ENCODE measurements at places on chromosomes 3 and 15.

DNA sequence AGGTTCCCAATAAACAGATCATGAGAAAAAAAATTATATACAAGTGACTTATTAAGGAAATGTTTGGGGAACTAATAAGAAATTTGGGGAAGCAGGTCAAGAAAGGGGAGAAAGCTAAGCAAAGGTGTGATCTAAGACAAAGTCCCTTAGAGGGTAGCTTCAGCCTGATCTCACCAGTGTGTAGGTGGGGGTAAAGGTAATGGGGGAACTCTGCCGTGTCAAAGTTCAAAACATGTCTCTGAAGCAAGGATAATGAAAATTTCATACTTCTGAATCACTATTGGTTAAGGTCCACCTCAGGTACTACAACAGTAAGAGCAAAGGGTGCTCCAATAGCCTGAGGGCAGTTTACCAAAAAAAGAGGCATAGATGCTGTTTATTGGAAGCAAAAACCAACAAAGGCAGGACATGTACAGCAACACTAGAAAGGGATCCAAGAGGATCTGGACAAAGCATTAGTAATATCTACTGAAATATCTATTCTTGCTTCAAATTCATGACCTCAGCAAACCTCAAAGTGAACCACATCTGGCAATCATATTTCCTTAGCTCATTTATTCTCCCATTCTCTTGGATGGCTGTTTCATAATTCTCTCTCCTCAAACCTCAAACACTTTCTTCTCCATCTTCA is 6.9 kb downstream of the ACAD11 start:
- H3K27ac ChIP-seq, result no peak overlapping the region
- DNase-seq, result no peak
- no peaks in the 10 kb centered on the region for H3K27me3 ChIP-seq
- H3K36me3 ChIP-seq, result no peaks in the 10 kb centered on the region
- peaks cover 20% of the 10 kb centered on the region for H3K4me1 ChIP-seq
- no peak overlapping the region for H3K4me3 ChIP-seq

GRCh38 chr15:51096976-51097375 is 2.3 kb upstream of the TNFAIP8L3 start:
- H3K4me3 ChIP-seq, result no peak overlapping the region
- peaks cover 10% of the 10 kb centered on the region for H3K4me1 ChIP-seq

- peaks cover 3% of the 10 kb centered on the region for H3K27me3 ChIP-seq
- no peak for DNase-seq
Observed at GRCh38 chr3:180390313-180390712, 211.7 kb upstream of the TTC14 start.

- no peaks in the 10 kb centered on the region for H3K4me1 ChIP-seq
- no peak overlapping the region for H3K4me3 ChIP-seq
- no peaks in the 10 kb centered on the region for H3K27me3 ChIP-seq
- no peaks in the 10 kb centered on the region for H3K36me3 ChIP-seq
Observed at GRCh38 chr15:29337156-29337959, 67.7 kb upstream of the NSMCE3 start.

GRCh38 chr3:99879275-99879674 is 61.6 kb downstream of the CMSS1 start:
- no peaks in the 10 kb centered on the region for H3K27me3 ChIP-seq
- H3K27ac ChIP-seq, result no peak overlapping the region
- H3K36me3 ChIP-seq, result no peaks in the 10 kb centered on the region

DNA sequence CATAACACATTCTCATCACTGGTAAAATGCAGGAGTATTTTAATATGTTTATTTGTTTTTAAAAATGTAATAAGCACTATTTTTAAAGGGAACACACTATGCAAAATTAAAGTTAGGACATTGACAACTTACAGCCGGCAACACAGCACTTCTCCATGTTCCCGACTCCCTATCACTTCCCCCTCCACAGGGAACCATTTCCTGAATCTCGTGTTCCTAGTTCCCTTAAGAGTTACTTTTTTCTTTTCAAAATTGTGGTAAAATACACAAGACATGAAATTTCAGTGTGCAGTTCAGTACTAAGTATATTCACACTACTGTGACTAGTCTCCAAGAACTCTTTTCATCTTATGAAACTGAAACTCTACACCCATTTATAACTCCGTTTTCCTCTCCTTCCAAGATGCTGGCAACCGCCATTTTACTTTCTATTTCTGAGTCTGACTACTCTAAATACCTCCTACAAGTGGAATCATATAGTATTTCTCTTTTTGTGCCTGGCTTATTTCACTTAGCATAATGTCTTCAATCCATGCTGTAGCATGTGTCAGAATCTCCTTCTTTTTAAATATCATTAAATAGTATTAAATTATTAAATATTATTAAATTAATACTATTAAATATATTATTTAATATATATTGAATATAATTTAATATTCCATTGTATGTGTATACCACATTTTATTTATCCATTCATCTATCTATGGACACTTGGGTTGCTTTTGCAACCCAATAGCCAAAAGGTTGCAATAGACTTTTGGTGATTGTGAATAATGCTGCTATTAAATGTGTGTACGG is 25.9 kb upstream of the UBE2Q2 start:
- H3K27ac ChIP-seq, result no peak overlapping the region
- no peak for DNase-seq

- H3K27me3 ChIP-seq, result peaks cover 7% of the 10 kb centered on the region
- no peak overlapping the region for H3K27ac ChIP-seq
Observed at GRCh38 chr3:45381168-45381852, 7.1 kb upstream of the LARS2 start.

DNA sequence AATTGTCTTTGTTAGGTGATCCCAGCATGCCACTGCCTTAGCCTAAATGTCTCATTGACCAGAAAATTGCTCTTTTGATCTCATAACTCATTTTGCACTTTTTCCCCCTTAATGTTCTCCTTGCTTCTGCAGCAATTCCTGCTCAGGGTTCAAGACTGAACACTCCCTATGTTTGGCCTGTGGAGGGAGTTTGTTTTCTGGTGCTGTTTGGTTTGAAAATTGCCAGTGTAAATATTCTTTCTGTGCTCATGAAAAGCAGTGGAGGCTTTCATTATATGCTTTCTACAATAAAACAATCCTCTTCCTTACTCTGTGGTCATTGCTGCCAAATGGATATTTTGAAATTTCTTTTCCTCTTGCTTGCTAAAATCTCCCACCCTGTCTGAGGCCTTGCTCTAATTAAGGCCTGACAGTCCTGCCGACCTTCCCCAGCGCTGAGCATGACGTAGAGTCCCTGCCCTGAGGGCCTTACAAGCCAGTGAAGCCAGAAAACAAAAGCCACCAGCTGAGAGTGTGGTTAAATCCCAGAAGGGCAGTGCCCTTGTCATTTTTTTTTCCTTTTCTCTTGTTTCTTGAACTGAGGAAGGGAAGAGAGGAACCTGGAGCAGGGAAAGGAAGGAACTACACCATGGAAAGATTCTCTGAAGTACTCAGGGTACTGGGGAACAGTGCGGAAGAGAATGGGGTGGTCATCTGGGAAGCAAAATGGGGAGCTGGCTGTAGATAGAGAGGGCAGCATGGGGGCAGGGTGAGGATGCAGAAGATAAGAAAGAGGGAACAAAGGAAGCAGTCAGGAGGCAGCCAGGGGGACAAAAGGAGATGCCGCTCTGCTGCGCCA is 24.8 kb downstream of the ZBTB38 start:
- H3K27me3 ChIP-seq, result peaks cover 2% of the 10 kb centered on the region
- H3K27ac ChIP-seq, result no peak overlapping the region
- no peak for DNase-seq
- no peak overlapping the region for H3K4me3 ChIP-seq

GRCh38 chr3:35894735-35895134 is 255.4 kb downstream of the ARPP21 start:
- H3K4me1 ChIP-seq, result no peaks in the 10 kb centered on the region
- DNase-seq, result no peak
- no peaks in the 10 kb centered on the region for H3K27me3 ChIP-seq
- H3K4me3 ChIP-seq, result no peak overlapping the region

DNA sequence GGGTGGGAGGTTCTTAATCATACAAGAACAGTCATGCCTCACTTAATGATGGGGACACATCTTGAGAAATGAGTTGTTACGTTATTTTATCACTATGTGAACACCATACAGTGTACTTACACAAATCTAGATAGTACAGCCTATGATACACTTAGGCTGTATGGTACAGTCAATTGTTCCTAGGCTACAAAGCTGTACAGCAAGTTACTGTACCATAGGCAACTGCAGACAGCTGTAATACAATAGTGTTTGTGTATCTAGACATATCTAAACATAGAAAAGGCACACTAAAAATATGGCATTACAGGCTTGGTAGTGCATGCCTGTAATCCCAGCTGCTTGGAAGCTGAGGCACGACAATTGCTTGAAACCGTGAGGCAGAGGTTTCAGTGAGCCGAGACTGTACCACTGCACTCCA is 55.7 kb upstream of the PLXND1 start:
- no peak overlapping the region for H3K27ac ChIP-seq
- no peak overlapping the region for H3K4me3 ChIP-seq
- no peak for DNase-seq
- H3K4me1 ChIP-seq, result peaks cover 6% of the 10 kb centered on the region
- no peaks in the 10 kb centered on the region for H3K27me3 ChIP-seq

GRCh38 chr15:71683411-71684274 is 126.7 kb upstream of the NR2E3 start:
- H3K4me1 ChIP-seq, result peaks cover 3% of the 10 kb centered on the region
- H3K36me3 ChIP-seq, result no peaks in the 10 kb centered on the region
- H3K4me3 ChIP-seq, result no peak overlapping the region
- H3K27me3 ChIP-seq, result peaks cover 8% of the 10 kb centered on the region
- H3K27ac ChIP-seq, result no peak overlapping the region
- no peak for DNase-seq

GRCh38 chr3:153287017-153287416 is 125.0 kb downstream of the RAP2B start:
- H3K4me3 ChIP-seq, result no peak overlapping the region
- no peak for DNase-seq

DNA sequence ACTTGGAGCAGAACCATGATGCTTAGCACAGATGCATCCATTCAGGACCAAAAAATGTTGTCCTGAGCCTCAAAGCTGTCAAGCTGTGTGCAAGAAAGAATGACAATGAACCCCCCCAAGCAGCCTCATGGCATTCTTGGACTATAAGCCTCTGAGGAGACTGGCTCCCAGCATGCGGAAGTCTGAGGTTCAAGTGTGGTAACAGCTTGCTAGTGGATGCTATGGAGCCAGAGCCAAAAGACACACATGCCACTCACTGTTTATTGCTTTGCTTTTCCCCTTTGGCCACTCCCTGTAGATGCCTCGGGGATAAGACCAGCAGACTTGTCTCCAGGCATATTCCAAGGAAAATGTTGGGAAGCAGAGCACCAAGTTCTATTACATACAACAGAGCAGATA is 38.2 kb upstream of the SNRK start:
- no peak for DNase-seq
- H3K27me3 ChIP-seq, result no peaks in the 10 kb centered on the region
- H3K27ac ChIP-seq, result no peak overlapping the region
- H3K36me3 ChIP-seq, result peaks cover 1% of the 10 kb centered on the region

GRCh38 chr15:61079529-61079928 is 149.6 kb downstream of the RORA start:
- no peaks in the 10 kb centered on the region for H3K36me3 ChIP-seq
- DNase-seq, result no peak
- H3K27me3 ChIP-seq, result peaks cover 40% of the 10 kb centered on the region
- no peaks in the 10 kb centered on the region for H3K4me1 ChIP-seq
- H3K4me3 ChIP-seq, result no peak overlapping the region
- no peak overlapping the region for H3K27ac ChIP-seq

DNA sequence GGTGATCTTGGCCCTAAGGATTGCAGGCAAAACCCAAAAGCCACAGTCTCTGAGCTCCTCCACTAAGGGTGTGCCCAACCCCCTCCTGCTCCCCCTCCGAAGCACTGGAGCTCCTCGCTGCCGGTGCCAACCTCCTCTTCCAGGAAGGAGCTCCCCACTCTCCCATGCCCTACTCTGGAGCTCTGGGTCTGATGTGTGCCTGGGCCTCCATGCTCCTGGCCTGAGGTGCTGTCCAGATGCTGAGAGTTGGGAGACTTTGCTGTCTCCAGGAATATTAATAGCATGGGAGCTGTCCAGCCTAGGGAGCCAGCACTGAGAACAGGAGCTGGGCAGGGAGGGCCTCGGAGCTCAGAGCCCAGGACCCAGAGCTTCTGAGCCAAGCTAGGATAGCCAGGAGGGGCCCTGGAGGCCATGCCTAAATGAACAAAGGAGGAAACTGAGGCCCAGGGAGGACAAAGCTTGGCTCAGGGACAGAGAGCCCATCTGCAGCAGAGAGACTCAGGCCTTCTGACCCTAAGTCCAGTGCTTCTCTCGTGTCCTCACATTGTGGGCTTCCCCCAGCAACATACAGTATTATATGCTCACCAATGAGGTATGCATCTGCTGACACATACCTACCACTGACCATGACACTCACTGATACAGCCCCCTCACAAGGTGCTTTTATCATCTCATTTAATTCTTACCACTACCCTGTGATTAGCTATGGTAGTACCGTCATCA is 36.9 kb upstream of the HERC1 start:
- H3K4me3 ChIP-seq, result no peak overlapping the region
- H3K27ac ChIP-seq, result no peak overlapping the region
- H3K36me3 ChIP-seq, result peaks cover 4% of the 10 kb centered on the region
- H3K27me3 ChIP-seq, result no peaks in the 10 kb centered on the region

- peak overlapping the region; percentile 93 for H3K4me3 ChIP-seq
- peaks cover 62% of the 10 kb centered on the region for H3K4me1 ChIP-seq
- no peaks in the 10 kb centered on the region for H3K36me3 ChIP-seq
- H3K27me3 ChIP-seq, result no peaks in the 10 kb centered on the region
Observed at GRCh38 chr3:53253707-53254508, 1.9 kb downstream of the TKT start.

DNA sequence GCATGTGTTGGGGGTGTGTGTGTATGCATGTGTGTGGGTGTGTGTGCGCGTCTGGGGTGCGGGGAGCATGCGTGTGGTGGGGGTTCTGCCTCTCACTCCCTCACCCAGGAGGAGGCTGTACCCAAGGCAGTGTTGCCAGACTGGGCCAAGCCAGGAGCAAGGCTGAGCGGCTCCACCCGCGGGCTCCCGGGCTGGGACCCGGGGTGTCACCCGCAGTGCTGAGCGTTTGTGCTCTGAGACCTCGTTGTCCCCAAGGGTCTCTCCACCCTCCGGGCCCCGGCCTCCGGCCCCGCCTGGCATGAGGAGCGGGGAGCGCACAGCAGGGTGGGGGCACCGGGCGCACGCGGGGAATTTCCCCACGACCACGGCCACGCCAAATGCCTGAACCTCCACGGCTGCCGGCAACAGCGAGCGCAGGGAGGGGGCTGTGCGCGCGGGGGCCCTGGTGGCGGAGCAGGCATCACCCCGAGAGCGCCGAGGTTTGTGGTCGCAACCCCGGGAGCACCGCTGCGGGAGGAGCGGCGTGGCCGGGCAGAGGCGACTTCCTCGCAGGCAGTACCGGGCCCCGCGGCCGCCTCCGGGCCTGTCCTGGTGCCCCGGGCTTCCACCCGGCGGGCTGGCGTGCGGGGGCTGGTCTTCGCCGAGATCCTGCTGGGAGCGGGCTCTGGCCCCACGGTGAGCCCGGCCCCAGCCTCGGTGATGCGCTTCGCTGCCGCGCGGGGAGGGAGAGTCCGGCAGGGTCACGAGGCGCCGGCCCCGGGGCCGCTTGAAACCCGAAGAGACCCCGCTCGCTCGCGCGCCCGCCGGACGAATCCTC is 7.4 kb upstream of the OCA2 start:
- peaks cover 10% of the 10 kb centered on the region for H3K4me1 ChIP-seq
- DNase-seq, result no peak

GRCh38 chr3:55692957-55693558 is 206.0 kb upstream of the WNT5A start:
- H3K27me3 ChIP-seq, result no peaks in the 10 kb centered on the region
- H3K4me1 ChIP-seq, result no peaks in the 10 kb centered on the region
- no peak overlapping the region for H3K4me3 ChIP-seq
- no peaks in the 10 kb centered on the region for H3K36me3 ChIP-seq
- no peak overlapping the region for H3K27ac ChIP-seq
